SJSA1 (cell line): ENCODE measurements at places on chromosomes 2 and 18.

GRCh38 chr2:14816069-14817060, 183.8 kb downstream of the LRATD1 start:
- DNase-seq = no peak

GRCh38 chr18:72541871-72542332, 2.2 kb downstream of the CBLN2 start:
- no peak for DNase-seq

- DNase-seq = no peak
Measured at GRCh38 chr2:45929674-45930395, 278.4 kb downstream of the PRKCE start.

DNA sequence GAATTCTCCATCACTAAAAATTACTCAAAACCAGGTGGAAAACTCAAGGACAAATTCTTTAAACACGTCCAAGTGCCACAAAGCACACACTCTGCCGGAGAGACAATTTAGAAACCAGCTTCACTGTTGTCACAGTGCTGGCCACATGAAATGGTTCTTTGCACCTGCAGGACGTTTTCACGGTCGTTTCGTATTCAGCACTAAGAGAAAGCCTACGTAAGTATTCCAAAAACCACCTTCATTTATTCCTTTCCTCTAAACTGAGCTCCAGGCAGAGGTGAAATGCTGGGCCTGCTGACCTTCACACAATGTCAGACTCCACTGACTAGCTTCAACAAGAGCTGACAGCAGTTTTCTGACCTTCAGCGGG, 680 bp downstream of the ATP5F1A start:
- no peak for DNase-seq

DNA sequence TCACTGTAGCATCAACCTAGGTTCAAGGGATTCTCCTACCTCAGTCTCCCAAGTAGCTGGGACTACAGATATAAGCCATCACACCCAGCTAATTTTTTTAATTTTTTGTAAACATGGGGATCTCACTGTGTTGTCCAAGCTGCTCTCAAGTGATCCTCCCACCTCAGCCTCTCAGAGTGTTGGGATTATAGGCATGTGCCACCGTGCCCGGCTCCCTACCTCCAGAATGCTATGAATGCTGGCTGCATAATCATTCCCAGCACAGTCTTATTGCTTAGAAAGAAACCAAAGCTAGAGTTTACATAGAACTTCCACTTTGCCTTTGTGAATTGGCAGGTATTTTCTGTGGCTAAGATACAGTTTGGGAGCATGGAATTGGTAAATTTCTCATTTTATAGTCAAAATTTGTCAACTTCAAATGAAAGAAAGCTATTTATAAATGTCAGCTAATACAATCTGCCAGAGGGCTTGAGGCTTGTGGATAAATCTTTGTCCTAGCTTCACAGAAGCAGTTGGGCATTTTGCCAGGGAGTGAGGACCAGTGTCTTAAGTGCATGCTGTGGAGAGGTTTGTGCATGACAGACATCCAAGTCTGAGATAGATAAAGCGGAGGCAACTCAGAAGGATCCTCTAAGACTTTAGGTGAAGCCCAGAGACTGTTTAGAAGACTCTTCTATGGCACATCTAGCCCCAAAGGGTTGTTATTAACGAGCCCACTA, 175.4 kb downstream of the ANTXR1 start:
- DNase-seq = no peak

DNA sequence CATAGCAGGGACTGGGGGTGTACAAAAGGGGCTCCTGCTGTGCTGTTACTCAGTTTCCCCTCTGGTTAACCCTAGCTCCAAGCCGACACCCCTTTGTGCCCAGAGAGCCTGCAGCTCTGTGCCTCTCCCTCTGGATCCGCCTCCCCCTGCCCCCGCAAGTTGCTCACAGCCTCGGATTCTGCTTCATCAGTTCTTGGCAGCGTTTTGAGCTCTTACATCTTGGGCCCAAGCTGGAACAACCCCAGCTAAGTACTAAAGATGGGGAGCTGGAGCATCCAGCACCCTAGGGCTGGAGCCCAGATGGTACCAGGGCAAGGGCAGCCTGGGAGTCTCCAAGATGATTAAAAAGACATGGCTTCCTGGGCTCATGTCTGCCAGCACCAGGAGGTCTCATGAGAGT, 40.7 kb downstream of the POMC start:
- DNase-seq = no peak

DNA sequence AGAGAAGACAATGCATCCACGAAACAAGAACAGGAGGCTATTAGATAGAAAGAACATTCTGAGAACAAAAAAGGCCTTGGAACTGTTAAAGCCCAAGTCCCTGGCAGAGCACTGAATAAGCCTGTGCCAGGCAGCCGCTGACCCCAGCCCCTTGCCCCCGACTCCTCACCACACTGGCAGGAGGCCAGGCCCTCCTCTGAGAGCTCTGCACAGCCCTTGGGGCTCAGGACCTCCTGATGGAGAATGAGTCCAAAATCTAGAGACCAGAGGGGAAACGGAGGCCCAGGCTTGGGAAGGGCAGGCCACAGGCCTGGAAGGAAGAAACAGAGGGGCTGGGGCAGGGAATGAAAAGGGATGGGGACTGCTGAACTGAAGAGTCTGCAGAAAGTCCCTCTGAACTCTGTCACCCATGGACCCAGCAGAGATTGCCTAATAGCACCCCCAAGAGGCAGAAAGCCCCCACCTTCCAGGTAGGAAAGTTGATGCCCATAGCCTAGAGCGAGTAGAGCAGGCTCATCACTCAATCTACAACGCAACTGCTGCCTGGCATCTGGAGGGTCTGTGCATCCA, 18.3 kb upstream of the TNS1 start:
- no peak for DNase-seq

DNA sequence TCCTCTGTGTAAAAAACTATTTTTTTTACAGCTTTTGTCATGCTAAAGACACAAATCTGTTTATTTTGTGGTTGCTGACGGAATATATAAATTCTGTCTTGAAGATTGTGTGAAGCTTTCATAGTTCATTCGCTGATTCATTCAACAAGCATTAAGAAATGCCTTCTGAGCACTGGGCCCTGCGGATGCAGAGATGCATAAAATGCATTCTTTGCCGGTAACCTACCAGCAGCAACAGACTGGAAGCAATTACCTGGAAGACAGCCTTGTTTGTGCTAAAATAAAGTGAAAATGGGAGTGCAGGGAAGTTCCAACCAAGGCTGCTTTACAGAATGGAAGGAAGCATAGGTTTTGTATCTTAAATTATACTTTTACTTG, 119.7 kb downstream of the PMAIP1 start:
- DNase-seq = peak; percentile 78

- no peak for DNase-seq
Measured at GRCh38 chr2:77838441-77838840, 316.3 kb upstream of the LRRTM4 start.

GRCh38 chr18:45236676-45237075, 378.6 kb upstream of the SLC14A2 start:
- no peak for DNase-seq

- no peak for DNase-seq
Measured at GRCh38 chr2:164937864-164938401, 17.4 kb downstream of the SLC38A11 start.

DNA sequence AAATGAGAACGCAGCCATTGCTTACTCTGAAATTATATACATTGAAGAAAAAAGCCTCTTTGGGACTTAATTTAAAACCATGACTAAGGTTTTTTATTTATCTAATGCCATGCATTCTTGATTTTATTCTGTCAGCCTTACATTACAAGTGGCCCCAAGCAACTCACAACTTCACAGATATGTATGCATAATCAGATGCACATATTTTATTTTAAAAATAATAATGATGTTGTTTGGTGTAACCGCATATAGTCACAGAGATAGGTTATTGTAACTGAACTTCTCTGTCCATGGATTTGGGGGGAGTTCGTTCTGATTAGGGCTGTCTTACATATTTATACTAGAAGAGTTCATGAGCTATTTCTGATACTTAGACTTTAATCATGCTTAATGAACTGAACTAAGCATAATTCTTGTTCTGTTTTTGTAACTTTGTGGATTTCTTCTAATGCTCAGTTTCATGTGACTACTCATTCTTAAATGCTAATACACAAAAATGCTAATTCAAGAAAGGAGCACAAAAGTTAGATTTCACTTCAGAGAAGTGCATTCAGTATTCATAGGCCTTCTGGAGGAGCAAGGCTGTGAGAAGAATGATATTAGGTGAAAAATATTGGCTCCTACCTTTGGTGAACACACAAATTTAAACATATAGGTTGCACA, 26.2 kb downstream of the MEIS1 start:
- DNase-seq = no peak

GRCh38 chr2:1799174-1799573, 54.9 kb upstream of the PXDN start:
- no peak for DNase-seq

- no peak for DNase-seq
Measured at GRCh38 chr2:102321941-102322719, 10.8 kb downstream of the IL1RL1 start.

DNA sequence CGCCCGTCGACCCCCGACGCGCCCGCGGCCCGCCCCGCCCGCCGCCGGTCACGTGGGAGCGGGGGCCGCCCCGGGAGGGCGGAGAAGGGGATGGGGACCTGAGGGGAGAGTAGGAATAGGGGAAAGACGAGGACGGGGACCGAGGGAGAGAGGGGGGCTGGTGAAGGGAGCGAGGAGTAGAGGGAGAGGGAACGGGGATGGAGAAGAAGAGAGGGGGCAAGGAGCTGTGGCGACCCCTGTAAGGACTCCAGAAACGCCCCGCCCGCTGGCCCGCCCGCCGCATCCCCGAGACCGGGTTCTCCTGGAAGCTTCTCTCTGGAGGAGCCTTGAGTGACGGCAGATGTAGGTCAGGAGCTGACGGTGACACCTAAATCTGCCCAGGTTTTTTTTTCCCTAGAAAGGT, 615 bp downstream of the ADNP2 start:
- DNase-seq = peak; percentile 52

DNA sequence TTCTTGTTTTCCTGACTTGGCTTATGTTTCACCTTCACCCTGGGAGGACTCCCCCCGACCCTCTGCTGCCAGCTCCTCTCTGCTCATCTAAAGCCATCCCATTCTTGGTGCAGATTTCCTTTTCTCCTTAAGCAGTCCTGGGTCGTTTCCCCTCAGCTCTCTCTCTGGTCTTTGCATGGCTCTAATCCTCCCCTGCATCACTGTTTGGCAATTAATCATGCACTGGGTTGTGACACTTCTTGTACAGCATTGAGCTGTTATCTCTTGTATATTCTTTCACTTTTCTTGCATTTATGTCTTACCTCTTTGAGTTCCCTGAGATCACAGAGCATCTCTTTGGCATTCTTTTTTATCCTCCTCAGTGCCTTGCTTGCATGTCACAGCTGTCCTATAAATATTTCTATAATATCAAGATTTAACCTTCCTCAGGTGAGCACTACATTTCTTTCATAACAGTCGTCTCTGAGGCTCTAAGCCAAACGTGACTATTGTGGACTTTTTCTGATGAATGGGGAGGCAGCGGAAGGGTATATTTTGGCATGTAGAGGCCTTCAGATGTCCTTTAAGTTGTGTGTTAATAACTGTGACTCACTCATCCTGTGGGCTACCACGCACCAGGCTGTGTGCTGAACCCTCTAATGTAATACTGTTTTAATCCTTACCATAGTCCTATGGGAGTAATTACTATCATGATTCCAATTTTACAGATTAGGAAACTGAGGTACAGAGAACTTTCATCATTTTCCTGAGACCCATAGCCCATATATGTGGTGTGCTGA, 507.5 kb downstream of the SLC4A3 start:
- no peak for DNase-seq

- DNase-seq = no peak
Measured at GRCh38 chr2:164439885-164440284, 181.4 kb downstream of the GRB14 start.

DNA sequence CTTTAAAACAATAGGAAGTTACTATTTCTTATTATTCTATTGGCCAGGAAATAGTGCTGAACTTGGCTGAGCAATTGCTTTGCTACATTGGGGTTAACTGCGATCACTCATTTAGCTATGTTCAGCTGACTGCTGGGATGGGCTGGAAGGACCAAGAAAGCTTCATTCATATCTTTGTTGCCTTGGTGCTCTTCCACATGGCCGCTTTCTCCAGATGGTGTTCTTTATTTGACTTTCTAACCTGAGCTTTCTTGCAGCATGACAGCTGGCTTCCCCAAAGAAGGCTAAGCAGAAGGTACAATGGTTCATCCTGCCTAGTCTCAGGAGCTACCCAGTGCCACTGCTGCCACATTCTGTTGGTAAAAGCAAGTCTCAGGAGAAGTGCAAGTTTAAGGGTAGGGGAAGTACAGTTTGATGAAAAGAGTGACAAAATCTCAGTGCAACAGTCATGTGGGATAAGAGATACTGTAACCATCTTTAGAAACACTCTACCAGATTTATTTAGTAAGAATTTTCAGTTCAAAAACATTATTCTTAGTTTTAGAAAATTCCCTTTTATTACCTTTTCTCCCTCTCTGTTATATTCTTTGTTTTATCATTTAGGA, 180.6 kb upstream of the RBMS1 start:
- no peak for DNase-seq

DNA sequence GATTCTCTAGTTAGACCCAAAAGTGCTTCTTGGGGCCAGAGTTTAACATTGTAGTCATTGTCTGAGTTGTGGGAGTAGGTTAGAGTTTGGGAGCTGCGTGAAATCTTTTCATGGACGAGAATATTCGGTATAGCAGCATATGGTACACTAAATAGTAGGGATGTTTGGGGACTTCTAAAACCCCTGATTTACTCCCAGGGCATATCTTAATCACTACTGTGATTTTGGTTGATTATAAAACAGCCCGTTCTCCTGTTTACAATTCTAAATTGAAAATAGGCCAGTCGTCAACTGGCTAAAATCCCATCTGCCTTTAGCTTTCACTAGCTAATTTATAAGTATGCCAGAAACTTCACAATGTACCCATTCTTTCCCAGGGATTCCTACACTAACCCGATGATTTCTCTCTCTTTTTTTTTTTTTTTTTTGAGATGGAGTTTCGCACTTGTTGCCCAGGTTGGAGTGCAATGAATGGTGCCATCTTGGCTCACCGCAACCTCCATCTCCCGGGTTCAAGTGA, 44.3 kb downstream of the MOB4 start:
- DNase-seq = no peak

DNA sequence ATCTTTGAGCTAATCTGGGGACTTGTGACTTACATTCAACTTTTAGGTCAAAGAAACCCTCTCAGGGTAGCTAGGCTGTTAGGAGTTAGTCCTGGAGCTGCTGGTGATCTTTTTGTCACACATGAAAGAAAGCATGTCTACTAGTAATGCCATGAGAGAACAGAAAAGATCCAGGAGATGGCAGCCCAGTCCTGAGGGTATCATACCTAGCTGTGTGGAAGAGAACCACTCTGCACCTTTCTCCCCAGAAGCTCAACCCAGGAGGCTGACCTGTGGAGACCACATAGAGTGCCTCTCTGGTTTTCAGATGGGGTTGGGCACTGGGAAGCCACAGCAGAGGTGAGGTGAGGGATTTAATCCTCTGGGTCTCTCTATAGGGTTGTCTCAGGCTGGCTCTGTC, 460.2 kb upstream of the UBE2E3 start:
- no peak for DNase-seq

- DNase-seq = no peak
Measured at GRCh38 chr2:95269036-95269680, 5.1 kb upstream of the PROM2 start.

DNA sequence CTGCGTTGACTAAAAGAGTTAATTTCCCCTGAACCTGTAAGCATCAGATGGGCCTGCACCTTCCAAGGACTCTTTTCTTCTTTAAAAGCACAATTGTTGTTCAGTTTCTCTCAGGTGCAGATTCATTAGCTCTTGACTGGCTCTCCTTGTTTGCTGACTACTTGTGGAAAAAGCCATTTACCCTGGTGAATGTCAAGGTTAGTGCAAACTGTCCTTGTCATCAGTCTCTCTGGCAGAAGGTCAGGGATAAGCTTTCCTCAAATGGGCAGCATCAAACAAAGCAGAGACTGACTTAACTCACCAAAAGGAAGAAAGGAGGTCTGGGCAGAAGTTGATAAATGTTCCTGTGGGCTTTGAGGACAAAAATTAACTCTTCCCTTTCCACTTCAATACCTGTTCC, 922.7 kb downstream of the BCL11A start:
- no peak for DNase-seq
